ENCODE measurements at places on chromosomes 12 and 14.

- DNase-seq = no peak
These were observed 2.0 kb downstream of the ANO4 start for GRCh38 chr12:100796621-100797020.

DNA sequence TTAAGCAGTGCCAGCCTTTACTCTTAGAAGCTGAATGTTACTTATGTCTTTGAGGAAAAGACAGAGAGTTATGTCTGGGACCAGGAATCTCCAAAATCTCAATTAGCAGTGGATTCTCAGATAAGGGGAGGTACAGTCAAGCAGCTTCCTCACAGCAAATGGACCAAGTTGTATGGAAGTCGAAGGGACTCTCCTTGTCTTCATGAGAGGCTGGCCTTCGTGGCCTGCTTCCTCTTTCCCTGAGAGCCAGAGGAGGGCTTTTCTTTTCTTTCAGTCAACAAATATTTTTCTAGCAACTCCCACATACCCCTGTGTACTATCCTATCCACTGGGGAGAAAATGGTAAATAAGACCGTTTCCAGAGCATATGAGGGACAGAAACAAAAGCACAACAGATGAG, 6.6 kb upstream of the WNT5B start:
- no peak for DNase-seq

DNA sequence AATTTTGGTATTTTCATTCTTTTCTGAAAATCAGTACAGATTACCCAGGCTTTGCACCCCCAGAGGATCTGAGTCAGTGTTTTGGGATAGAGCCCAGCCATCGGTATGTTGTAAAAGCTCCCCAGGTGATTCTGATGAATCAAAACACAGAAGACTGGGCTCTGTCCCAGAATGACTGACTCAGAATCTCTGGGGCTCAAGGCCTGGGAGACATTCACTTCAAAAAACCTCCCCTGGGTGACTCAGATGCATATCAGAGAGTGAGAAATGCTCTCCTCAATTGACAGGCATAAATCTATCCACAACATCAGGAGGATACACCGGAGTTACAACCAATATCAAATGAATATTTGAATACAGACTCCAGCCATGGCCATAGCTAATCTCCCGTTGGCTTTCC, 32.6 kb downstream of the SLC35F4 start:
- peak; percentile 78 for DNase-seq

- DNase-seq = no peak
These were observed 63.9 kb downstream of the SYT1 start for GRCh38 chr12:78928200-78929074.

DNA sequence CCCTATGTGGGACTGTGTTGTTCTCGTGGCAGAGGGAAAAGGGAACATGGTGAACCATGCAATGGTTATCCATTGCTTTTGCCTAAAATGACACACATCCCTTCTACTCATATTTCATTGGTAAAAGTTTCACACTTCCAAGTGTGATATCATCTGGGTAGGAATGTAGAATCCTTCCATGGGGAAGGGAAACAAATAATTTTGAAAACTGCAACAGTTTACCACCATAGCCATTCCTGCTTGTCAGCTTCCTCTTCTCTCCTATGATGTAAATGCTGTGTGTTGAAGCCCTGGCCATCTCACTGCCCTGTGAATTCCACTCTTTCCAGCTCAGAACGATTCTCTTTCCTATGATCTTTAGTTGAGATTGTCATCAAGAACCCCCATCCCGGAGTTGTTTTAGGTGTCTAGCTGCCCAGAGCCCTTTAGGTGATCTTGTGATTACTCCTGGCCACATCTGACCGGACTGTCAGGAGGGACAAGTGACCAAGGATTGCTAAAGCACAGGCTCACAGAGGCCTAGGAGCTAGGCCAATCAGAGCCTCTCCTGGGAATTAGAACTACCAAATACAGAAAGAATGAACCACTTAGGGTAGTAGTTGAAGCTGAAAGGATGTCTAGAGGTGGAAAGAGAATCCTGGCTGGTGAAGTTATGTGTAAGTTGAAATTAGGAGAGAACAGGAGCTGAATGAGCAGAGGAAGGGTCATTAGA, 84.6 kb downstream of the VCPKMT start:
- DNase-seq = peak; percentile 46

DNA sequence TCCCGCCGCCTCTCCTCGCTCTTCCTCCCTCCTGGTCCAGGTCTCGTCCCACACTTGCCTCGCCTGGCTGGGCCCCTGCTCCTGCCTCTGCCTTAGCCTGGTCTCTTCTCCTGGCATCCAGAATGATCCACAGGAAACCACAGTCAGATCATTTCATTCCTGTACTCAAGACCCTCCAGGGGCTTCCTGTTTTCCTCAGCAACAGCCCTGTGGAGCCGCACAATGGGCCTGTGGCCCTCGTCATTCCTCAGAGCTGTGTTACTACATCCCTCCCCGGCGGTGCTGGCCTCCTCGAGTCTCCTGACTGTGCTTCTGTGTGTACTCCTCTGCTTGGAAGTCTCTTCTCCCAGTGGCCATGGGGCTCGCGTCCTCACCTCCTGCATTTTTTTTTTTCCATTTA, 20.1 kb downstream of the ATP6V0A2 start:
- DNase-seq = no peak

DNA sequence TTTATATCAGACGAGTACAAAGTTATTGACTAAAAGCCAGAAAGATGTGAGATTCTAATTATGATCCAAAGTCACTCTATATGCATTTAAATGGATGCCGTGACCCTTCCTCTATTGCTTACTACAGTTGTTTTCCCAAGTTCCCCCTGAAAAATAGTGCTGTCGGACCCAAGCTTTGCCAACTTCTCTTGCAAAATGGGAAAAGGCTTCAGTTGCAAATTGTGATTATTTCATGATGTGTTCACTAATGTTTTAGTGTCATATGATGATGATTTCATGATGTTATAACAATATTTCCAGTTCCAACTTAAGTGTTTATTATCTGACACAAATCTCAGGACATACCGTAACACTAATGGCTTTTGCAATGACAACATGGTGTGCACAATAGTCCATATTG, 534.6 kb upstream of the ATP2B1 start:
- no peak for DNase-seq

DNA sequence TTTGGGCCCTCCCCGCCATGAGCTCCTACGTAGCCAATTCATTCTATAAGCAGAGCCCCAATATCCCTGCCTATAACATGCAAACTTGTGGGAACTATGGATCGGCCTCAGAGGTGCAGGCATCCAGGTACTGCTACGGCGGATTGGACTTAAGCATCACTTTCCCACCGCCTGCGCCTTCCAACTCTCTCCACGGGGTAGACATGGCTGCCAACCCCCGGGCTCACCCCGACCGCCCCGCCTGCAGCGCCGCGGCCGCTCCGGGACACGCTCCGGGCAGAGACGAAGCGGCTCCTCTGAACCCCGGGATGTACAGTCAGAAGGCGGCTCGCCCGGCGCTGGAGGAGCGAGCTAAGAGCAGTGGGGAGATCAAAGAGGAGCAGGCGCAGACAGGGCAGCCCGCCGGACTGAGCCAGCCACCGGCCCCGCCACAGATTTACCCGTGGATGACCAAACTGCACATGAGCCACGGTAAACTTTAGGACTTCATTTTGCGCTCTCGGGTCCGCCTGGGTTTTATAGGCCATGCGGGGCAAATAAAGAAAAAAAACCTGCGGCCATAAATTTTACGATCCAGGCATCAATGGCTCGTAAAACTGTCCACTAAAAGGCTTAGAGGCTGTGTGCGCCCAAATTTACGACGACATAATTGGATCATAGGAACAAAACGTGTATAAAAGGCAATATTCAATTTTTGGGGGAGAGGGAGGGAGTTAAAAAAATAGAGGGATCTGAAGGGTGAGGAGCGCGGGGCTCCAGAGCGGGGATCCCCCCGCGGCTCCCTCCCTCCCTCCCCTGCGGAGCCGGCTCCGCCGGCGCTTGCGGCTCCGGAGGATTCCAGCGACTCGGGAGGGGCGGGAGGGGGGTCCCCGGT, 493 bp downstream of the HOXC5 start:
- no peak for DNase-seq

DNA sequence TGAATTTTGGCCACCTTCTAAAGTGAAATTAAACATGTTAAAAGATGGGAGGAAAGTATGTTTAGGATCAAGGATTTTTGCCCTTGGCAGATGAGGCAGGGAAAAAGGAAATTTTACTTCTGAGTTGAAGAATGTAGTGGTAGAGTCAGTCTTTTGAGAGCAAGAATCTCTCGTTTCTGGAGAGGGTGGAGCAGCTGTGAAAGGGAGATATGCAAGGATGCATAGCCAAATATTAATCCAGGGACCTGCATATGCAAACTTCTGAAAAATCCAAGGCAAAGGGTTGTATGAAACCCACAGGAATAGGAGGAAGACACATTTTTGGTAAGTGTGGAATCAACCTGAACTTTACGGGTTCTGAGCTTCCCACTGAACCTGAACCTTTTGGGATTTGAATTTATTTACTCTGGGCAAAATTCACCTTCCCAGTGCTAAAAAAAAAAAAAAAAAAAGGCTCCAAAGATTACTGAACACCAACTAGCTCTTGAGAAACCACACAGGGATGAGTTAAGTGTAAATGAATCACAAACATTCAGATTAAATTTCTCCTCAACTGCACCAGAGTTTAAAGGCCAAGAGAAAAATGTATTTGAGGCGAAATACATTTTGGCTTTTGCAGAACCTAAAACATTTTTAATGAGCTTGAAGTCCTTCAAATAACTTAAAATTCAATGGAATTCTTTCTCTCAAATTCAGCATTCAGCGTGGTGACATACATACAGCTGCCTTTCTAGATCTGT, 187.1 kb upstream of the CDKN3 start:
- peak; percentile 70 for DNase-seq

GRCh38 chr12:111158992-111159391, 209.9 kb downstream of the PHETA1 start:
- DNase-seq = no peak

- peak; percentile 41 for DNase-seq
These were observed 411 bp downstream of the BTBD7 start for GRCh38 chr14:93332397-93332852.

GRCh38 chr12:13091832-13092231, 11.6 kb downstream of the GSG1 start:
- no peak for DNase-seq

DNA sequence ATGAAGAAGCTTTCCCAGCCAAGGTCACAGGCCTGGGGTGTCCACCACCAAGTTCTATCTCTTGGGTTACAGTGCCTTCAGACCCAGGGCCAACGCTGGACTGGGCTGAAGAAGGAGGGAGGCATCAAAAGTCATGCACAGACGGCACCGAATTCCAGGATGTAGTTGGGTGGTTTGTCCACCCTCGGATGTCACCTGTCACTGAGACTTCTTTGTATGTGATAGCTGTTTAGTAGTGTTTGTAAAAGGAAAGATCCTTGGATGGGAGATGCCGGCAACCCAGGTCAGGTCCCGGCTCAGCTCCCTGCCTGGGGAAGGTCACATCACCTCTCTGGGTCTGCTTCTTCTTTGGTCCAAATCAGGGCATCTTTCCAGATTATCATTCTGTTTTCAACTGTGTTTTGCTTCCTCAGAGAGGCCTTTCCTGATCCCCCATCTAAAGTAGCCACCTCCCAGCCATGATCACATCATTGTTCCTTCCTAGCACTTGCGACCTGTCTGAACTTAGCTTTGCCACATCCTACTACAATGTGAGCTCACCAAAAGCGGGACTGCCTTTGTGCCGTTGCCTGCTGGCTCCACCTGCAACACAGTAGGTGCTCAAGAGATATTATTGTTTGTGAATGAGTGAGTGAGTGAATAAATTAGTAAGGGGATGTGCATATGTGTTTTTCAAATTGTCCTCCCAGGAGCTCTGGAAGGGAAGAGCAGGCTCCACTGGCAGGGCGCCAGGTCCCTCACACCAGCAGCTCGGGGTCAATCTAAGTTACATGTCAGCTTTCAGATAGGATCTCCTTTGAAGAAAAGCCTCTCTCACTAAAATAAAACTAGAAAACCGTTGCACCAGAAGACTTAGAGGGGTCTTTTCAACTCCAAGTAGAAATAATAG, 2.1 kb downstream of the TSPAN11 start:
- no peak for DNase-seq

DNA sequence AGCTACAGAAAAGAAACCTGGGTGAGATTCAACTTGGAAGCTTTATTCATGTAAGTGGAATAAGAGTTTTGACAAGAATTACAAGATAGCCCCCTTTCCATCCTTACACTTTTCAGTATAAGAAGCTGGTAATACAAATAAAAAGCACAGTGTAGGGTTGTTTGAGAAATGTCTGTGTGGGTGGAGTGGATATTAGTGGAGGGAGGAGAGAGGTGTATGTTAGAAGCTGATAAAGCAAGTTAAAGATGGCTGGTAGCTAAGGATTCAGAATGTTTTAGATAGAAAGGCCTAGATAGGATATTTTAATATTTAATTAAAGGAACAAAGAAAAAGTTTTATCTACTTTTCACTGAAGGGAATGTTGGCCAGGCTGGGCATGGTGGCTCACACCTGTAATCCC, 12.5 kb downstream of the CFAP54 start:
- DNase-seq = no peak

DNA sequence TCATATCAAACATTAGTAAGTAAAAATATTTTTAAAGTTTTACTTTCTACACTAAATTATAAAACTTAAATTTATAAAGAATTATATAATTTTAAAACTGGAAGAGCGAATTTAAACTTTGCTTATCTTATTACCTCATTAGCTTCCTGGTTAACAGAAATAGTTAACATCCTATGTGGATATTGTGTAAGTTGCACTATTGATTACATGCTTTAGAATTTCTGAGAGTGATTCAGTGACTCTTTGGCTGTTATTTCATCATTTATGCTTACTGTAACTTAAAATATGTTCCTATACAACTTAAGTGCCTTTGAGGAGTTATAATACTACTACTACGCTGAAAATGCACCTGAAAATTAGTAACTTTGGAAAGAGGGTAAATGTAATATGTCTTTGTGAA, 101.4 kb downstream of the FOXA1 start:
- DNase-seq = no peak
